ENCODE measurements at places on chromosomes 7 and 10. TPM values are rescaled to one million over a fixed set of nuclear protein-coding genes. Genes with fewer than 3 reads are reported as not detected.

- no peak for DNase-seq
These were observed 83.5 kb downstream of the PRPF18 start for GRCh38 chr10:13670311-13670710.

DNA sequence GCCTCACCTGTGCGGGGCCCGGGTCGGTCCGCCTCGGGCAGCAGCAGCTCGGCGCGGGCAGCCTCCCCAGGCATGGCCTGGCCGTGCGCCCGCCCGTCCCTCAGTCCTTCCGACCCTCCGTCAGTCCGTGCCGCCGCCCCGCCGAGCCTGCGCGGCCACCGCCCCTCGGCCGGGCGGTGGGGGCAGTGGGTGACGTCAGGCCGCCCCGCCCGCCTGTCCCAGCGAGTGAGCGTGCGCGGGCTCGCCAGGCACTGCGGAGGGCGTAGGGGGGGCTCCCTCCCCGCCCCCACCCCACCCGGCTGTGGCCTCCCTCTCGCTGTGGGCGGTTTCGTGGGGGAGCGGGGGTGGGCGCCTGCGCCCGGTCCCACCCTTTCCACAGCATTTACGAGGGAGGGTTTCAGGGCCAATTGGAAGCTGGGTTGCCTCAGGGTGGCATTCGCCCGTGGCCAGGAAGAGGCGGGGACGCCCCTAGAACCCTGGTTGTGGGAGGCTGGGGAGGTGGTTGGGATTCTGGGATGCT is at the start of gene NACAD:
NACAD (minus strand) TSS at position 149 of the 520 bp plus-strand sequence; CDS start at position 74, 75 bp downstream.
- peak; percentile 77 for DNase-seq

- DNase-seq: no peak
These were observed 9.4 kb upstream of the CTTNBP2 start for GRCh38 chr7:117882594-117882993.

- no peak for DNase-seq
These were observed 183.5 kb upstream of the PHYHIPL start for GRCh38 chr10:58992830-58993460.

- DNase-seq: no peak
These were observed 12.6 kb downstream of the MAFK start for GRCh38 chr7:1542841-1543747.

AMPH gene
- 0.03 TPM for total RNA-seq
